ENCODE measurements at places on chromosomes 16 and 17. TPM values are rescaled to one million over a fixed set of nuclear protein-coding genes. Genes with fewer than 3 reads are reported as not detected.

DNA sequence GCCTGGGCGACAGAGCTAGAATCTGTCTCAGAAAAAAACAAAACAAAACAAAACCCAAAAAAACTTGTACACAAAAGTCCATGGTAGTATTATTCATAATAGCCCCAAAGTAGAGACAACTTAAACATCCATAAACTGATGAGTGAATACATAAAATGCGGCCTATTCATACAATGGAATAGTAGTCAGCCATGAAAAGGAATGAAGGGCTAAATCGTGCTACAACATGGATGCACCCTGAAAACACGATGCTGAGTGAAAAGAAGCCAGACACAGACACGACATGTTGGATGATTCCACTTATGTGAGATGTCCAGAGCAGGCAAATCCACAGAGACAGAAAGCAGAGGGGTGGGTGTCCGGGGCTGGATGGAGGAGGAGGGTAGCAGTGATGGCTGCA lies 12.3 kb downstream of the KCNG4 start:
- H3K36me3 ChIP-seq: no peaks in the 10 kb centered on the region
- no peak overlapping the region for H3K4me3 ChIP-seq
- no peak overlapping the region for H3K27ac ChIP-seq

- no peaks in the 10 kb centered on the region for H3K27me3 ChIP-seq
- no peak for DNase-seq
- no peak overlapping the region for H3K27ac ChIP-seq
- H3K4me1 ChIP-seq: no peaks in the 10 kb centered on the region
- H3K4me3 ChIP-seq: no peak overlapping the region
These were observed 1.0 kb upstream of the KRTAP4-2 start for GRCh38 chr17:41178843-41179616.

The CDRT15 gene
- not detected for total RNA-seq

GRCh38 chr16:8673611-8674412 lies 605 bp upstream of the ABAT start:
- H3K27me3 ChIP-seq: no peaks in the 10 kb centered on the region
- H3K4me3 ChIP-seq: peak overlapping the region; percentile 77
- no peaks in the 10 kb centered on the region for H3K36me3 ChIP-seq
- no peak for DNase-seq

- no peak for DNase-seq
- no peaks in the 10 kb centered on the region for H3K4me1 ChIP-seq
- no peaks in the 10 kb centered on the region for H3K27me3 ChIP-seq
- no peak overlapping the region for H3K27ac ChIP-seq
- peaks cover 14% of the 10 kb centered on the region for H3K36me3 ChIP-seq
These were observed 17.9 kb downstream of the ACSM3 start for GRCh38 chr16:20781697-20782096.

DNA sequence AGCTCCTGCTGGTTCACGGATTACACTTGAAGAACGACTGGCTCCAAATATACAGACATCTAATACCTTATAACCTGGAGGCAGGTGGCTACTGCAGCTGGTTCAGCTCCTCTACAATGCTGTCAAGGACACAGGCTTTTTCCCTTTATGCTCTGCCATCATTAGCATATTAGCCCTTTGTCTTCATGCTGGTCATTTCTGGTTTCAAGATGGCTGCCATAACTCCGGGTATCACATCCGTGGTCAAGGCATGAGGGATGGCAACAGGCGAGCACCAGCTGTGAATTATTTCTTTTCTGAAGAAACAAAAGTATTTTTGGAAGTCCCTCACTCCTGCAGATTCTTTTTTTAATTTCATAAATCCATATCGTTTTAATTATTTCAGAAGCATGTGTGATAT lies 124.3 kb upstream of the MED13 start:
- no peak overlapping the region for H3K4me3 ChIP-seq
- H3K27ac ChIP-seq: no peak overlapping the region
- no peak for DNase-seq
- H3K4me1 ChIP-seq: no peaks in the 10 kb centered on the region

- no peaks in the 10 kb centered on the region for H3K36me3 ChIP-seq
- peaks cover 31% of the 10 kb centered on the region for H3K4me1 ChIP-seq
- DNase-seq: no peak
- H3K27me3 ChIP-seq: no peaks in the 10 kb centered on the region
These were observed 30.9 kb upstream of the SEC14L1 start for GRCh38 chr17:77109764-77110359.

DNA sequence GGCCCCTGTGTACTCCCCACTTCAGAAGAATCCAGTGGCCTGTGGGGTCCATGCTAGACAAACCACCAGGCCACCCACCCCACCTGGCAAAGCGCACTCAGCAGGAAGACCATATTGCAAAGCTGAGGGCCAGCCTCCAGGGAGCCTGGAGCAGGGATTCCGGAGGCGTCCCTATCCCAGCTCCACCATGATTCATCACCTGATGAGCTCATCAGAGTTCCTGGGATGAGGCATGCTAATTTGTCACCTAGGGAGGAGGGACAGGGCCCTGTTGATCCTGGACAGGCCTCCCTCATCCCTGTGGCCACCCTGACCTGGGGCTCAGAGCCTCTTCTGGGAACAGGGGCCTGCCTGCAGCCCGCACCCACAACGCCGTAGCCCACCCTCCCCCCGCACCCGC lies 131.6 kb upstream of the PLCG2 start:
- peaks cover 17% of the 10 kb centered on the region for H3K4me1 ChIP-seq
- H3K27me3 ChIP-seq: no peaks in the 10 kb centered on the region
- H3K36me3 ChIP-seq: peaks cover under 1% of the 10 kb centered on the region
- no peak for DNase-seq
- no peak overlapping the region for H3K4me3 ChIP-seq

The KRT32 gene
- not detected for total RNA-seq

GRCh38 chr17:57338257-57338914 lies 82.1 kb downstream of the MSI2 start:
- no peak overlapping the region for H3K27ac ChIP-seq
- no peaks in the 10 kb centered on the region for H3K36me3 ChIP-seq
- H3K4me1 ChIP-seq: no peaks in the 10 kb centered on the region
- no peak for DNase-seq
- no peaks in the 10 kb centered on the region for H3K27me3 ChIP-seq

- peaks cover 6% of the 10 kb centered on the region for H3K36me3 ChIP-seq
- H3K27ac ChIP-seq: no peak overlapping the region
- H3K4me3 ChIP-seq: no peak overlapping the region
- no peak for DNase-seq
- peaks cover 4% of the 10 kb centered on the region for H3K4me1 ChIP-seq
These were observed 17.5 kb downstream of the ABHD15 start for GRCh38 chr17:29549177-29549923.

The LRRC75A gene
- total RNA-seq: 2.5 TPM

The CLEC19A gene
- 0.17 TPM for total RNA-seq

The KRT33B gene
- not detected for total RNA-seq

DNA sequence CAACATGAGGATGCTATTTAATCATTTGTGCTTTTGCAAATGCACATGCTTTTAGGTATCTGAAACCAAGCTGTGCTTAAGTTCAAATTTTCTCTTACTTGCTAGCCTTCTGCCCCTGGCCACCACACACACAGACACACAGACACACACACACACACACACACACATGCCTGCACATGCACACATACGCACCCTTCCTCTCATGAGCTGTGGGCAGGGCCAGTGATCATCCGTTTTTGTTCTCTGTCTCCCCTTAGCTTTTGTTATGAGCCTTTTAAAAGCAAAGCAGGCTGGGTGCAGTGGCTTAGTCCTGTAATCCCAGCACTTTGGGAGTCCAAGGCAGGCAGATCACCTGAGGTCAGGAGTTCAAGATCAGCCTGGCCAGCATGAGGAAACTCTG lies 34.2 kb downstream of the CD300LF start:
- H3K4me1 ChIP-seq: peaks cover 18% of the 10 kb centered on the region
- H3K4me3 ChIP-seq: no peak overlapping the region
- no peak for DNase-seq

The ESRP2 gene
- 61.0 TPM for total RNA-seq

The NLE1 gene
- 10.1 TPM for total RNA-seq

The SHISA9 gene
- not detected for total RNA-seq

GRCh38 chr16:1708768-1709180 lies 2.8 kb downstream of the MAPK8IP3 start:
- H3K27me3 ChIP-seq: no peaks in the 10 kb centered on the region
- no peak for DNase-seq
- no peak overlapping the region for H3K4me3 ChIP-seq
- peaks cover 23% of the 10 kb centered on the region for H3K4me1 ChIP-seq

The PDE6G gene
- 1.0 TPM for total RNA-seq

The CNGB1 gene
- not detected for total RNA-seq

DNA sequence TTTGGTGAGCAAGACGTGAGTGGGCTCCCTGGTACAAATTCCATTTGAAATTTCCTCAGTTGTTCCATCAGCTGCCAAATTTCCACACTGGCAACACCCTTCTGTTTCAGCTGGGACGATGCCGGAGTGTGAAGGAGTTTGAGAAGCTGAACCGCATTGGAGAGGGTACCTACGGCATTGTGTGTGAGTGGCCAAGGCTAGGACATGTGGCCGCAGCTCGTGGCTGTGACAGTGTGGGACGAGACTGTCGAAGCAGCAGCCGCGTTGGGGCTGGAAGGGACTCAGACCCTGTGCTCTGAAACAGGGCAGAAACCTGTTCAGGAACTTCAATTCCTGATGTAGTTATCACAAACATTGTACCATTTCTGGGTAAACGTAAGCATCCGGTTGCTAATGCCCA lies 2.7 kb downstream of the CDK10 start:
- DNase-seq: no peak
- no peaks in the 10 kb centered on the region for H3K27me3 ChIP-seq
- H3K4me1 ChIP-seq: peaks cover 7% of the 10 kb centered on the region
- H3K4me3 ChIP-seq: no peak overlapping the region
- no peak overlapping the region for H3K27ac ChIP-seq

GRCh38 chr16:23902748-23903414 lies 67.1 kb downstream of the PRKCB start:
- DNase-seq: no peak
- H3K27ac ChIP-seq: no peak overlapping the region
- H3K4me3 ChIP-seq: no peak overlapping the region
- no peaks in the 10 kb centered on the region for H3K4me1 ChIP-seq
- H3K36me3 ChIP-seq: no peaks in the 10 kb centered on the region
- H3K27me3 ChIP-seq: no peaks in the 10 kb centered on the region

DNA sequence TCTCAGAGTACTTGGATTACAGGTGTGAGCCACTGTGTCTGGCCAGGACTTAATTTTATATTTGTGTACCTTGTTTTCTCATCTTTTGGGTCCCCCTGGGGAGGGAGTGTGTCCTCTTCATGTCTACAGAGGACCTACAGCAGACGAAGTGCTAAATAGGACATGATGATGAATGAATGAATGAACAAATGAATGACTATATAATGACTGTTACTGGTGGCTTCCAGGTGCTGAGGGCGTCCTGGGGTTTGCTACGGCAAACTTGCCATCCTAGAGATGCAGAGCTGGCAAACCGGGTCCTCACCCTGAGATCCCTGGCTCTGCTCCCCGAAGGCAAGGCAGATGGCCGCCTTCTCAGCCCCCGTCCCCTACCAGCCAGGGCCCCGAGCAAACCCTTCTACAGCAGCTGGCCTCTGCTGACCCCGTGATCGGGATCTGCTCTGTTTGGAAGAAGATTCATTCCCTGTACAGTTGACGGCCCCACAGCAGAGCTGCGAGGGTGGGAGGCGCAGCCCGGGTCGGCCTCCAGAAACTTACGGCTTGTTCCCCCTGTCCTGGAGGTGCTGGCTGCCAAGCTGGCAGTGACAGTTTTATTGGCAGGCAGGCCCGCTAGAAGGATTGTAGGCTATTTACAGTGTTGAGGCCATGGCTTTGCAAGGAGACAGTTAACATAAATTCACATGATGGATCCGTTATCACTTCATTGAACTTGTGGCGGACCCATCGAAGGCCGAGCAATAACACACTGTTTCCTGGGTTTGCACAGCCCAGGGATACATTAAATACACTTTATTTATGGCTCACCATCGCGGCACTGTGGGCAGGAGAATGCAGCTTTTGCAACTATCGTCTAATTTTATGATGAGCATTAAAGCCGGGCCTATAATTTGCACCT lies 197.7 kb upstream of the GSE1 start:
- no peaks in the 10 kb centered on the region for H3K36me3 ChIP-seq
- peaks cover 5% of the 10 kb centered on the region for H3K4me1 ChIP-seq

DNA sequence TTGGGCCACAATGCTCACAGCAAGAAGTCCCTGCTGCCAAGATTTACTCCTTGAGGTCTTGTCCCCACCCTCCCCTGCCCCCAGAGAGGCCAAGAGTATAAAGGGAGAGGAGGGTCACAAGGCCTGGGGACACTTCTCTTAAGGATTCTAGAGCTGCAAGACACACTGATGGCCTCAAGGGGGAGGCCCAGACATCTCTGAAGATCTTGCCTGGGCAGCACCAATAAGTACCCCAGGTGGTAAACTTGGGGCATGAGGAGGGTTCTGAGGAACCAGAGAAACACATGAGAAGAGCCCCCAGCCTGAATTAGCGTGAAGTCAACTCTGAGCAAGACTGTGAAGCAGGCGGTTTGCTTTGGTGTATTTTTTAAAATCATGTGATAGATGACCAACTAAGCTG lies 26.8 kb upstream of the MTMR4 start:
- H3K4me3 ChIP-seq: no peak overlapping the region
- DNase-seq: no peak
- H3K4me1 ChIP-seq: no peaks in the 10 kb centered on the region
- no peaks in the 10 kb centered on the region for H3K27me3 ChIP-seq
- H3K36me3 ChIP-seq: no peaks in the 10 kb centered on the region

The NAGS gene
- 7.1 TPM for total RNA-seq

- H3K27ac ChIP-seq: no peak overlapping the region
- peaks cover 57% of the 10 kb centered on the region for H3K27me3 ChIP-seq
- H3K36me3 ChIP-seq: no peaks in the 10 kb centered on the region
- peak overlapping the region; percentile 57 for H3K4me3 ChIP-seq
- H3K4me1 ChIP-seq: peaks cover 13% of the 10 kb centered on the region
- DNase-seq: peak; percentile 72
These were observed 2.1 kb downstream of the SOX9 start for GRCh38 chr17:72122765-72123529.

GRCh38 chr17:19306160-19307111 lies 56.1 kb downstream of the B9D1 start:
- DNase-seq: peak; percentile 22
- H3K27me3 ChIP-seq: no peaks in the 10 kb centered on the region
- no peak overlapping the region for H3K27ac ChIP-seq

DNA sequence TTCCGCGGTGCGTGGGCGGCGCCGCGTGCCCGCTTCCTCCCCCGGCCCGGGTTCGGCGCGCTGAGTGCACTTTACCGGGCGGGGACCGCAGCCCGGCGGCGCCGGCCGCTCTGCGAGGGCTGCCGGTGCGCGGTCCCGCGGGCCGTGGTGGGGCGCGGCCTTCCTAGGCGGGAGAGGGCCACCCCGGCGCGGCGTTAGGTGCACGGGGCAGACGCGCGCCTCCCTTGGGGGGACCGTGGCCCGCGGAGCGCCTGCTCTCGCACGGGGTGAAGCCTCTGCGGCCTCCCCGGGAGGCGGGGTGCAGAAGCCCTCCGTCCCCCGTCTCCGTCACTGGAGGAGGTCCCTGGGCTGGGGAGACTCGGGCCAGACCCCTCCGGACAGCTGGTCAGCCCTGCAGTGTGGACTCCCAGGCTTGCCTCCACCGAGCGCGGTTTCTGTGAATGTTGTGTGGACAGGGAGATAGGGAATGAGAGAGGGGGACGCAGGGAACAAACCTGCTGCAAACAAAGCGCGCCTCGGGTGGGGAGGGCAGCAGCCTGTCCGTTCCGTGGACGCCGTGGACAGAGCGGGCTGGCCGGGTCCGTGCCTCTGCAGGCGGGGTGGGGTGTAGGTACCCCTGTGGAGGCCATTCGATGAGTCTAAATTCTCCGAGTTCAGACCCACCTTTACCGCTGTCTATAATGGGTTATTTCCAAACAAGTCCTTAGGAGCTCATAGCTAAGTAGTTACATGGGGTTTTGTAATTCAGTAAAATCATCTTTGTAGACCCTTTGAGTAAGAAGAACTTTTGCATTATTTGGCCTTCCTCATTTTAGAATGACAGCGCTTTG lies 721 bp downstream of the TBCD start:
- DNase-seq: peak; percentile 76
- H3K4me1 ChIP-seq: peaks cover 6% of the 10 kb centered on the region
- H3K27me3 ChIP-seq: no peaks in the 10 kb centered on the region
- peak overlapping the region; percentile 83 for H3K4me3 ChIP-seq
- H3K36me3 ChIP-seq: no peaks in the 10 kb centered on the region

The GNAO1 gene
- 1.8 TPM for total RNA-seq
